ENCODE measurements at places on chromosomes 1 and 21.
A peak's percentile ranks its signal among the peaks of the same experiment; 100 is the strongest.

- DNase-seq = no peak
Observed at GRCh38 chr1:844472-845026, 79.2 kb upstream of the SAMD11 start.

DNA sequence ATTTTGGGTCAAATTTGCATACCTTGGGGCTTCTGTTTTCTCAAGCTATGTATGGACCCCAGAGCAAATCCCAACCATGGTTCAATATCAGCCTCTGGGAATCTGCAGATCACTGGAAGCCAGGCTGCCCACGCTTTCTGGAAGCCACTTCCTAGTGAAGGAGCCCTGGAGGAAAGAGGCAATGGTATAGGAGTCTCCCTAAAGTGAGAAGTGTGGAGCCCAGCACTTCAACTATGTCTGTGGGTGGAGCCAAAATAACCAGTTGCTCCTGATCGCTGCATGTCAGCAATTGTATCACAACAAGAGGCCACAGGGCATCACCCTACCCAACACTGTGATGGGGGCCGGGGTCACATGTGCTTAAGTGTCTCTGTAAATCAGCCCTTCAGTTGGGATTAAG, 26.9 kb downstream of the ETS2 start:
- no peak for DNase-seq

- DNase-seq = no peak
Observed at GRCh38 chr1:182715531-182715930, 31.1 kb upstream of the RGS8 start.

- no peak for DNase-seq
Observed at GRCh38 chr1:60571811-60572210, 498.2 kb upstream of the C1orf87 start.

DNA sequence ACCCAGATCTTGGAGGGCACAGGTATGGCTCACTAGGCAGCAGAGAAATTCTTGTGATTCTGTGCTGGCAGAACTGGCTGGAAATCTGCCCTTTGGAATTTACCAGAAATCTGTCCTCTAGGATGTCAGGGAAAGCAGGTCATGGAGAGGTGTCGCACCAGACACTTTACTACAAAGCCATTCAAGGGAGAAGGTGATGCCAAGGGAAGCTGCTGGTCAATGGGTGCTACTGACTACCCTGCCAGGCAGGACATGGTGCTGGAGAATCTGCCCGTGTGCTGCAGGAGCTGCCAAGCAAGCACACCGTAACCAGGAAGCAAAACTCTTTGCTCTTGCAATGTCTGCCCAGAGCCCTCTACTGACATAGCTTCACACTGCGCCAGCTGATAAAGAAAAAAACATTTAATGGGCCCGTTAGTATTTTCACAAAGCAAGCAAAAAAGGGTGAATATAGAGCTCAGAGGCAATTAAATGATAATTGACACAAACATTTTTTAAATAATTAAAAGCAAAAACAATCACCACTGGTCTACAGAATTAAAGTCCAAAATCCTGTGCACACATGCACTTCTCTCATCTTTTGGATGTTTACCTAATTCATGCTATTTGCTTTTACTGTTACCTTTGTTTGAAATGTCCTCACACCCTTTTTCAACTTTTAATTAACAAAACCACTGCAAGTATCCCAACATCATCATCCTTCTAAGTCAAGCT, 7.2 kb upstream of the FBXO28 start:
- peak; percentile 45 for DNase-seq

DNA sequence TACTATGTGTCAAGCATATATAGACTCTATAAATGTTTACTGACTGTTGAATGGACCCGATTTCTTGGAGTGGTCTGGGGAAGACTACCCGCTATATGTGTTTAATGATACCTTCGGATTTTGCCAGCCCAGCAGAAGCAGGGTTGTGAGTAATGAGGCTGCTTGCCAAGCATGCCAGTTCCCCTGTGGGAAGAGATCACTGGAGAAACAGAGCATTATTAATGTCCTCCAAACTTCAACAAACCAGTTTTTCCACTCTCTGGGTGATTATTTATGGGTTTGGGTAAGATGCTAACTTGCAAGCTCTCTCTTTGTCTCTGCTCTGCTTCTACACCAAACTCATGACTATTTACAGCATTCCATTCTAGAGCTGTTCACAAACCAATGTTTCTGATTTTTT, 25.1 kb upstream of the PHGDH start:
- DNase-seq = no peak

DNA sequence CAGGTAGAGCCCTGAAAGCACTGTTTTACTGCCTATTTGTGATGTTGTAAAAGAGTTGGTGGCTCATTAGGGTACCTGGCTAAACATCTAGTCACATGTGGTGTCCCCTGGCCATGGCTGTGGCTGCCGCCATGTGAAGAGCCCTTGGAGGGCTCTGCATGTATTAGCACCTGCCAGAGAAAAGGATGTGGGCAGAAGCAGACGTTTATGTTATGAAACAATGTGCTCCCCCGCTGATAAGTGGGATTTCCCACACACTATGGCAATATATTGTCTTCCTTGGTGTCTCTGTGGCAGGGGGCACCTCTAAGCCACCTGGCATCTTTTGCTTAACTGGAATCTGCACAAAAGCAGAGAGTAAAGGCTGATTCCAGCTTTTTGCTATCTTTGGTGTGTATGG, 9.6 kb downstream of the TENT5C start:
- no peak for DNase-seq

- DNase-seq = no peak
Observed at GRCh38 chr1:67440339-67440738, 10.1 kb upstream of the SERBP1 start.

DNA sequence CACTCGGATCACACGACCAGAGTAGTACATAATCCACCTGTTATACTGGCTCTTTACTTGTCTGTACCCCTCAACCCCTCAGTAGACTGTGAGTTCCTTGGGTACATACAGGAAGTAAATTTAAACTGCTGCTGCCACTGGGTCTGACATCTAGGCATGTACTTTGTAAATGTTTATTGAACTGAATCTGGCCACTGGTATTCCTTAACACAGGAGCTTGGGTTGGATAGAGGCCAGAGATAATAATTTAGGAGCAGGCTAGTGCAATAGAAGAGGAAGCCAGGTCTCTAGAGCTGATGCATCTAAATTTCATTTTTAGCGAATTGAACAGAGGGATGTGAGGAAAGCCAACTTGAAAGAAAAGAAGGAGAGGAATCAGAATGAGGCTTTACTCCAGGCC, 12.4 kb downstream of the TTC4 start:
- DNase-seq = no peak

GRCh38 chr1:206949641-206950040, 3.4 kb upstream of the PIGR start:
- DNase-seq = no peak

- DNase-seq = no peak
Observed at GRCh38 chr1:48654606-48655210, 122.0 kb downstream of the BEND5 start.

DNA sequence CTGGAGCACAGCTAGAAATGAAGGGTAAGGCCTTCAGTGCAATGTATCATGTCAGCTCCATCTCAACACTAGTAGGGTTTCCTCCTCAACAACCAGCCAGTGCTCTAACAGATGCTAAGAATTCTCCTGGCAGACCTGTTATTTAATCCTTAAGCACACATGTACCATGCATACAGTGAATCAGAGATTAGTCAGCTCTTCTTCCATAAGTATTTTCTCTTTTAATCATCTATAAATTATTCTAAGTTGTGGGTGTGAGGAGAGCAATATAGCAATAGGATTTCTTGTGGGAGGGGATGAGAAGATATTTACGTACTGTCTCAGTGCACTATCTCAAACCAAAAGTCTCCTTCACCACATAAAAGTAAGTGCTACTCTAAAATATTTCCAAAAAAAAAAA, 95.3 kb downstream of the COP1 start:
- no peak for DNase-seq

- no peak for DNase-seq
Observed at GRCh38 chr21:44531606-44532564, 8.1 kb downstream of the KRTAP10-1 start.

DNA sequence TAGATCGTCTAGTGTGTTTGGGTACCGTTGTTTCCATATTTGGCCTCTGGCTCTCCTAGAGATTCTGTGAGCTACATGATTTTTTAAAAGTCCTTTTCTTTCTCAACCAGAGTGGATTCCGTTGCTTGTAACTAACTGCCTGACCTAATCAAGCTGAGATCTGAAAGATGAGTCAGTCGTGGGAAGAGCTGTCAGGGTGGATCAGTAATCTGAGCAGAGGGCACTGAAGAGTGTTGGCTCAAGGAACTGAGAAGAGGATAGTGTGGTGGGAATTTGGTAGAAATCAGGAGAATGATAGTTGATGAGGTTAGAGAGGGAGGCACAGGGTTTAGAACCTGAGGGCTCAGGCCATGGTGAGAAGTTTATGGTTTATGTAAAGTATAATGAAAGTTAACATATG, 52.2 kb downstream of the TRAF5 start:
- DNase-seq = no peak

DNA sequence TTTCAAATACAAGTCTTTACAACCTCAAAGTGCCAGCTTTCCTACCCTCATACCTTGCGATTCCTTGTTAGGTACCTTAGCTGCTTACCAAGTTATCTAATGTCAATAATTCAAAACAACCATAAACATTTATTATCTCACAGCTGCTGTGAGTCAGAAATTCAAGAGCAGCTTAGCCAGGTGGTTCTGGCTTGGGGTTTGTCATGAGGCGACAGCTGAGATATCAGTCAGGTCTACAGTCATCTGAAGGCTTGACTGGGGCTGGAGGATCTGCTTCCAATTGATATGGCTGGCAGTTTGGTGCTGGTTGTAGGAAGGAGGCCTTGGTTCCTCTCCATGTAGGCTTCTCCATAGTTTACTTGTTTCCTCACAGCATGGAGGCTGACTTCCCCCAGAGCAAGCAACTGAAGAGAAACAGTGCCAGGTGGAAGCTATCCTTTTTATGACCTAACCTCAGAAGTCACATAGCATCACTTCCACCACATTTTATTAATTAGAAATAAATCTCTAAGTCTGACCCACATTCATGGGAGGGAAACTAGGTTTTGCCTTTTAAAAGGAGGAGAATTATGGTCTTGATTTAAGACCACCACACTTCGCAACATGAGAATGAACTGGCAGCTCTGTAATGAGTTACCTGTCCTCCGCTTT, 103.3 kb upstream of the FGGY start:
- no peak for DNase-seq

GRCh38 chr1:203130358-203130985, 2.9 kb downstream of the ADORA1 start:
- no peak for DNase-seq

DNA sequence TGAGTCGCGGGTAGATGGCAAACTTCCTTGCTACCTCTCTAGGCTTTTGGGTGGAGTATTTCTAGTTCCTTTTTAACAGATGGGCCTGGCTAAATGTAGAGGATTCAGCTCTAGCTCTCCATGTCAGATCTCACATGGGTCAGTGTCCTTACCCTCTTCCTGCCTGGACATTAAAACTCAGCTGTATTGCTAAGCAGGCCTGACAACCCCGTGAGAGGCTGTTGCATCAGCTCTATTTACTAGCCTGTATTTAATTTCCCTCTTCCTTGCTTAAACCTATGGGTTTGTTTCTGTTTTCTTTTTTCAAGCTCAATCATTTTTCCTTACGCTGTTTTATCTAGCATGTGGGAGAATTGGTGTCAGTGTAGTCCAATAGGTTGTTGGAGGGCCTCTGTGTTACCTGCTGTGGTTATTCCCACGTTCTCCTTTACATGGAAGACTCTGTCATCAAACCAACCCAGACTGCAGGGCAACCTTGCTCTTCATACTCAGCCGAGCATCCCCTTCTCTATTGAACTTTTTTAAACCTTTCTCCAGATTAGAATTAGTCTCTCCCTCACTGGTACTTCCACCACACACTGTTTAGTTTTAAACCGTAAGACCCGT, 79.5 kb upstream of the BACH1 start:
- DNase-seq = no peak

DNA sequence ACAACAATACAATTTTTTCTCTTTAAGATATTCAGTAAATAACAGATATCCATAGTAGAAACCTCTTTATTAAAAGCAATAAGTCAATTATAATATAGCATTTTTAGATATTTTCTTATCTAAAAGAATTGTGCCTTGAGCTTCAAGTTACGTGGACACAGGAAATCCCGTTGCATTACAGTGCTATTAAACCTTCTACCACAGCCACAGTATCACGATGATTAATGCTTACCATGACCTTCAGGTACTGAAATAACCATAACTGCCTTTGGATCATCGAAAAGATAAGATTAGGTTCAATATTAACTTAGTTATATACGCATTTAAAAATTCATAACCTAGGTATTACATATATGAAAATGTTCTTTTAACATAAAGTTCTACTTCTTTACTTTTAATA, 17.9 kb downstream of the B3GALNT2 start:
- DNase-seq = no peak

- no peak for DNase-seq
Observed at GRCh38 chr1:167339405-167339804, 118.7 kb downstream of the POU2F1 start.

GRCh38 chr21:36254106-36254941, 65.7 kb upstream of the MORC3 start:
- no peak for DNase-seq

GRCh38 chr1:46183079-46183847, 7.0 kb upstream of the P3R3URF start:
- DNase-seq = no peak

GRCh38 chr1:156495401-156496140, 5.0 kb downstream of the MEF2D start:
- DNase-seq = no peak

- no peak for DNase-seq
Observed at GRCh38 chr1:88780485-88780884, 96.4 kb downstream of the PKN2 start.

DNA sequence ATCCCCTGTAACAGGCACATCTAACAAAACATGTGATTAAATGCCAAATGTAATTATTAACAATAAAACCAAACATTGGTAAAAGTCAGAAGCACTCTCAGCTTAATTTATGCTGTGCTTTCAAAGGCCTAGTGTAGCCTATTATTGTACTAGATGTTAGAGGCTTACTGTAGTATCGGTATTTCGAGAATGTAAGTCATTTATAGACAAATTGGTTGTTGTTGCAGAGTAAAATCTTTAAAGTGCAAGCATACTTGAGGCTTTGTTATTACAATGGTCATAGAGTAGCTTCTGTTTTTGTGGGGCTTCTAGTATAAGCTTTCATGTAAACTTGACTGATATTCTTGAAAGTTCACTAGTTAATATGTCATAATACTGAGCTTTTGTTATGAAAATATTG, 965.8 kb downstream of the PLA2G4A start:
- DNase-seq = no peak

GRCh38 chr1:38608202-38608864, 251.2 kb downstream of the RRAGC start:
- peak; percentile 49 for DNase-seq

DNA sequence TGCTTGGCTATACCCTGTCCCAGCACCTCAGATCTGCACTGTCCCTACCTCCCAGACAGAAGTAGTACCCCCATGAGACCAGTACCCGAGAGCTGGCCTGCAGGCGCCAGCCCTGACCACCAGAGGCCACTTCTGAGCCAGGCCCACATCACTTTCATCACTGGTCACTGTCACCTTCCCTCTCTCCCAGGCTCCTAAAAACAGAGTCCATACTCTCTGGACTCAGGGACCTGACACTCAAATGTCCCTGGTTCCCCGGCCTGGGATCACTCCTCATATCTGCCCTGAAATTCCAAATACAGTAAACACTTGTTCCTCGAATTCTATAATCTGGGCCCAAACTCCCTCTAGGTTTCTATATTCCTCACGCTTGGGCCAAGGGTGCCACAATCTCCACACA, 18.7 kb downstream of the TMEM53 start:
- DNase-seq = peak; percentile 66

GRCh38 chr1:168321945-168322344, 41.3 kb downstream of the TBX19 start:
- DNase-seq = no peak
